ENCODE measurements at places on chromosomes 7 and 10.

- no peak for DNase-seq
These were observed 100.8 kb downstream of the CUBN start for GRCh38 chr10:17028798-17029197.

GRCh38 chr7:137734221-137734620, 112.6 kb downstream of the DGKI start:
- no peak for DNase-seq

- peak; percentile 32 for DNase-seq
These were observed 83.0 kb upstream of the ADRB1 start for GRCh38 chr10:113960617-113961181.

- no peak for DNase-seq
These were observed 477 bp upstream of the ZC3HAV1 start for GRCh38 chr7:139109983-139110411.

DNA sequence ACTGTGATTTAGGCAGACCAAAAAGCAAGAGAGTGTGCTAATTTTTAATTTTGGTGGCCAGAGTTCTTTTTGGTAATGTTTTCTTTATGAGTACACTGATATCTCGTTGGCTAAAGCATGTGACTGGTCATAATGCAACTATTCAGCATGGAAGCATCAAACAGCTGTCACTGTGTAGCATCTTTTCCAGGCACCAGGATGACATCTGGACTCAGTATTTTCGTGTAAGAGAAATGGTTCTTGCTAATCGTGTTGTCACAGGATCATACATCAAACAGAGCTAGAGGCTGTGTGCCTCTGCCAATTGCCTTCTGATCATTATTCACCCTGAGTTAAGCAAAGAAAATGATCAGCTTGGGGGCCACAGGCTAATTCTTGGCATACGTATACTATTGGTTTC, 118.9 kb downstream of the SND1 start:
- no peak for DNase-seq

DNA sequence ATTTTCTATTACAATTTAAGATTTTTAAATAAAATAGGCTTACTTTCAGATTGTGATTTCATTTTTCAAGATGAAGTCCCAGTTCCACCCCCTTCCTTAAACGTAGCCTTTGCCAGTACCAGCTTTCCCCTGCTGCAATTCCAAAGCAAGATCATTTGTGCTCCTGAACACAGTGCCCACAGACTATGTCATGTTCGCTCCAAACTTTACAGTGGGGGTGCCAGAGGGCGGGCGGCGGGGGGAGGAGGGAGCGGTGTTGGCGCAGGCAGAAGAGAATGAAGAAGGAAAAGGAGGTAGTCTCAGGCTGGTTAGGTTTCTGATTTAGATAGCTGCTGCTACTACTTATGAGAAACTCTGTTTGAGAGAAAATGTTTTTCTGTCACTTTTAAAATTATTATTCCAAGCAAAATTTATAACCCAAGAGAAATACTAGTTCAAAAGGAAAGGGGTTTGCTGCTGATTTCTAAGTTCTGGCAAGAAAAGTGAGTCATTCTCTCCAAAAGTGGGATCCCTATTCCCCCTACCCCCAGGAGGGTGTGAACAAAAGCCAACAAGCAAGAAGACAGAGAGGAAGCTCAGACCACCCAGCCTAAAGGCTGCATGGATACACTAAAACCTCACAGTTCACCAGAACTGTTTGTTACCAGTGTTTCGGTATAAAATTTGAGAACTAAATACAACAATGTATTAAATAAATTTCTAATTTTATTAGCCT, 109.6 kb downstream of the SRPK2 start:
- DNase-seq: no peak

DNA sequence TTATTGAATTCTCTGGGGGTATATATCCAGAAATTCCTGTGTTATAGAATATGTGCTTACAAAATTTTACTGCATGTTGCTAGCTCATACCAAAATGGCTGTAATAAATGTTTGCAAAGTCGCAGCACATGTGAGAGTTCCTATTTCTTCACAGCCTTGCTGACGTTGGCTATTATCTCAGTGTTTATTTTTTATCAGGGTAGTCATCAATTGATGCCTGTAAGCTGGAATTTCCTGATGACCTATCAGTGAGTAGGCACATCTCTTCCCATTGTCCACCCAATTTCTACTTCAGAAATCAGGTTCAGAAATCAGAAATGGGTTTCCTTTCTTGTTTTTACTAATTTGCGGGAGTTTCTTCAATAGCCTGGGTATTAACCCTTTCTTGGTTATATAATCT, 268.1 kb upstream of the FZD8 start:
- no peak for DNase-seq

- DNase-seq: no peak
These were observed 39.9 kb upstream of the EMX2 start for GRCh38 chr10:117502421-117503243.

- no peak for DNase-seq
These were observed 14.9 kb downstream of the BAG3 start for GRCh38 chr10:119665901-119666708.

DNA sequence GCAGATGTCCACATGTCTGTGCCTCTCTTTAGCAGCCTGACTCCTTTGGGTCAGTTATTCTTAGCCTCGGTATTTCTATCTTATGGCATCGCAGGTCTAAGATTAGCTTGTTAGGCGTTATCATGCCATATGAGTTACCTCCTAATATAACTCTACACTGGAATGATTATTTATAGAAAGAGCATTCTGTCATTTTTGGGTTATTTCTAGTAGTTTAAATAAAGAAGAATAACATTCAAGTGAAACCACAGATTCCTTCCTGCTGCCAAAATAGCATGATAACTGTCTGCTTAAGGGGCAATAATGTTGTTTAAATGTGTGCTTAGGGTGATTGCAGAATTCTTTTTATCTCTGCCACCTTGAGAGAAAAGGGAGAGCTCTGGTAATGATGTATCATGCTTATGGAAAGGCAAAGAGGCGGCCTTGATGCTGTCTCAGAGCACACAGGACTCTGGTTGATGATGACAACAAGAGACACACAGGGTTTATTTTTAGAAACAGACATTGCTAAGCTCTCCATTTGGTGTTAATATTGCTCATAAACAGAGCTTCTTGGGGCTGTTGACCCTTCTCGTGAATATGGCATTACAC, 10.4 kb downstream of the HDAC9 start:
- DNase-seq: no peak

- DNase-seq: no peak
These were observed 39.5 kb upstream of the WNT2 start for GRCh38 chr7:117362294-117362888.

DNA sequence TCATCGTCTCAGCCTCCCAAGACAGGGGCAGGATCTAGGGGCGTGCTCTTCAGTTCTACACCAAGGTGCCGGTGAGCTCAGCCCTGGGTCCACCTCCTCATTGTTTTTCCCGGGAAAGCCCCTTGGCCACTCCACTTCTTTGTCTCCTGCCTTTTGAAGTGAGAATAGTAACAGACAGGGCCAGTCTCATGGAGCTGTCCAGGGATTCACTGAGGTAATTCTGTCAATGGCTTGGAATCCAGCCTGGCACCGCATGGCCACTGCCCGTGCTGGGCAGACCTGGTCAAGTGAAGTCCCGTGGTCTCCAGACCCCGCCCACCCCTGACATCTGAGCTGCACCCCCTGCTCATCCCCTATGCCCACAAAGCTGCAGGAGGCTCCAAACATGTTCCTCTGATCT, 138.9 kb downstream of the TNS3 start:
- no peak for DNase-seq

DNA sequence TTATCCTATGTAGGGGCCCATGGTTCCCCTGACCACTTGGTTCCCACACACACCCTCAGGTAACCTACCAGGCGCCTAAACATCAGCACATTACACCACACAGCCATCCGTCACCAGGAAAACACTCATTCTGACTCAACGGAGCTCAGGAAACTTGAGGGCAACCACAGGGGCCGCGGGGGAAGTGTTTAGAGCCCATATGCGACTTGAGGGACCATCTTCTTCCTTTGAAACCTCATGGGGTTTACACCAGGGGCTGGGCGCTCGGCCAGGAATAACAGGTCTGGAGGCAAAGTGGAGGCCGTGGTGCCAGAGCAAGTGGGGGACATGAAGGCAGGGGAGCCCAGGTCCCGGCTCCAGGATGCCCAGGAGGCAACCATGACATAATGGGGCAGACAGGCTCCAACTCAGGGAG, 1.5 kb downstream of the STX1A start:
- DNase-seq: peak; percentile 40
